Activated naive CD4-positive, alpha-beta T cell treated with Interleukin-2 at 50 U/mL for 16 hours (primary cell): ENCODE measurements at places on chromosomes 13 and 19.

GRCh38 chr19:47271949-47272348, 2.7 kb upstream of the INAFM1 start:
- no peak for DNase-seq

DNA sequence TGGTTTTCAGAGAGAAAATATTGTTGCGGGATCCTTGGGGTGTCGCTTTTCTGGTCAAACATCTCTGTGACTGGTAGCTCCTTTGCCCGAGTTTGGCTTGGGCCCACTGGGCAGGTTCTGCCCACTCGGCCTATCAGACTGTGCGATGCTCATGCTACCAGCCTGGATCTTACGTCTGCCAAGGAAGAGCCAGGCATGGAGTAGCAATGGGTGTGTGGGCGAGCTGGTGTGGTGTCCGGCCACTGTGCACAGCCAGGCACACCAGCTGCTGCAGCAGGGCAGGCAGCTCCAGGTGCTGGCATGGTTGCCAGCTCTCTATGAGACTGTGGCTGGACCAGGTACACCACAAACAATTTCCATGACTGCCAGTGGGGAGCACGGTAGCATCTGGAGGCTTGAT, 1351.8 kb upstream of the PCDH20 start:
- DNase-seq: no peak

DNA sequence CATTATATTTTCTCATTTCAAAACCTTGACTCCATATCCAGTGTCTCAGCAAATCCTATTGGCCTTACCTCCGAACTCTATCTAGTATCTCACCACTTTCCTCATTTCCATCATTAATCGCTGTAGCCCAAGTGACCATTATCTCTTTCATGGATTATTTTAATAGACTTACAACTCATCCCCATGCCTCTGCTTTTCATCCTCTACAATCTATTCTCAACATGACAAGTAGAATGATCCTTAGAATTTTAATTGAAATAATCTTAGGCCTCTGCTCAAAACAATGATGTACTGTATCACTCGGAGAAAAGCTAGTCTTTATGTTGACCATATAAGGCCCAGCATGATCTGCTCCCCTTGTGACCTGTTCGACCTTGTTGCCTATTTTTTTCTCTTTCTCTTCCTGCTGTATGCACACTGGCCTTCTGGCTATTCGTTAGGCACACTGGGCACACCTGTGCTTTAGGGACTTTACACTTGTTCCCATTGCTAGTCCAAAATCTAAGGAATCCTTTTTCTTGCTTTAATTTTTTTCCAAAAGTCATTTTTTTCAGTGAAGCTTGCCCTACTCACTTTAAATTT, 21.4 kb downstream of the DNAJC15 start:
- no peak for DNase-seq

DNA sequence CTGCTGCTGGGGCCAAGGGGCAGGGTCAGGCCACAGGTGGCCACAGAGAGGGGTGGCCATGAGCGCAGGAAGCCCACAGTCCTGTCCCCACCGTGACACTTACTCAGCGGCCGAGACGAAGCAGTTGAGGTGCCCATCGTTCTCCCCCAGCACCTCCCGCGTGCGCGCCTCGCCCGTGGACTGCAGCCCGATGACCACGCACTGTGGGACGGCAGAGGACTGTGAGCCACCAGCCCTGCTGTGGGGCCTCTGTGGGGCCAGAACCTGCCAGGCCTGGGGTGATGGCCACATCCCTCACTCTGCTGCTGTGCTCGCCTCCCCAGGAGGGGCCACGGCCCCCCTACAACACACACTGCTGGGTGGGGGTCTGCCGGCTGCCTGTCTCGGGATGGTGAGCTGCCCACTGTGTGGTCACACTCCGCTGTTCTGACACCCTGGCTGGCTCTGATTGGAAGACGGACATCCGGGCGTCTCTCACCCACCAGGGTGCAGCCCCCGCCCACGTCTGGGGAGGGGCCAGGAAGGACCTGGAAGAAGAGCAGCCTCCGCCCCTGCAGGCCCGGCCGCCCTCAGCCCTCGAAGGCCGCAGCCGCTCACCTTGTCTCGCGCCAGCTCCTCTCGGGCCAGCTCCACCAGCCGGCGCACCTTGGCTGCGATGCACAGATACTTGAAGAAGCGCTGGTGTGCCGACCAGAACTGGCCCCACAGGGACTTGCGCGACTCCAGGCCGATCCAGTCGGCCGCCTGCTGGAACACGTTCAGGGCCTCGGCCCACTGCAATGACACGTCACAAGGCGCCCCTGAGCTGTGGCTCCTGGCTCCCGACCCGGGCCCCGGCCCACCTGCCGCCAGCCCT, 13.2 kb downstream of the GPX4 start:
- DNase-seq: no peak

DNA sequence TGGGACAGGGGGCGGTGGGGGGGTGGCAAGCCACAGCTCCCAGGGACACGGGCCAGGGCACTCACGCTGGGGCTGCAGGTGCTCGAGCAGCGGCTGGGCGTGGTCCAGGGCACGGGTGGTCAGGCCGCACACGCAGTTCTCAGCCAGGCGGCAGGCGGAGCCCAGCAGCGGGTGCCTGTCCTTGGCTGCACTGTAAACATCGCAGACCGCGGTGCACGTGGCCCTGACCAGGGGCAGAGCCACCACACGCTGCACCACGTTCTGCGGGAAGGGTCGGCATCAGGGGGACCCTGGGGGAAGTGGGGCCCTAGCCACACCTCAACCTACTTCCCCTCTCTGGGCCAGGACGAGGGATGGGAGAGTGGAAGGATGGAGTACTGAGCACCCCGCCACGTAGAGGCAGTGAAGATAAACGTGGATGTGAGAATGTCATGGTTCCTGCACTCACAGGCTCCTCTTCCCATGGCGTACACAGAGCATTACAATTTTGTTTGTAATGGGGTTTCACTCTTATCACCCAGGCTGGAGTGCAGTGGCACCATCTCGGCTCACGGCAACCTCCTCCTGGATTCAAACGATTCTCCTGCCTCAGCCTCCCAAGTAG, 3.4 kb downstream of the PLIN5 start:
- DNase-seq: no peak

- no peak for DNase-seq
These were observed 344.1 kb downstream of the RFC3 start for GRCh38 chr13:34161931-34162543.

GRCh38 chr13:30744056-30744680, 8.8 kb downstream of the ALOX5AP start:
- DNase-seq: peak; percentile 86

- DNase-seq: no peak
These were observed 287.1 kb downstream of the ITGBL1 start for GRCh38 chr13:101739382-101740178.

DNA sequence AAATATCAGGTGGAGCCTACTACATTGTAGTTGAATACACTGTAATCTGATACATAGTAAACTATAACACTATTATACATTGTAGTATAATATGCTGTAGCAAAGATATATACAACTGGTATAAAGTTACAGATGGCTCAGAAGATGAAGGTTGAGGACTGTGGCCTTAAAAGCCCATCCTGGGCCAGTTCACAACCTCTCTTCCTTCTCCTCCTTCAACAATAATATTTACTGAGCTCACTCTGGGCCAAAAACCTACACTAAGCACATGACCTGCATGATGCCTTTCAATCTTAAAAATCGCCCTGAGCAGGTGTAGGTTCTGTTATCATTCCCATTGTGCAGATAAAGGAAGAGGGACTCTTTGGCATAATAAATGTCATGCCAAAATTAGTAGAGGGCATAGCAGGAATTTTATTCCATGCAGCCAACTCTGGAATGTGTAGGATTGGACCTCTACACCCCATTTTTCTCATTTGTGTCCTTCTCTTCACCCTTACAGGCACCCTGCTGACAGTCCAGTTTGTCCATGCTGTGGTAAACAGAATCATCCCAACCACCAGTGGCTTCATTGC, 14.6 kb upstream of the SIN3B start:
- no peak for DNase-seq

GRCh38 chr13:77893066-77893465, 25.6 kb downstream of the EDNRB start:
- DNase-seq: no peak

- peak; percentile 77 for DNase-seq
These were observed 4.0 kb downstream of the TPGS1 start for GRCh38 chr19:511101-511851.

DNA sequence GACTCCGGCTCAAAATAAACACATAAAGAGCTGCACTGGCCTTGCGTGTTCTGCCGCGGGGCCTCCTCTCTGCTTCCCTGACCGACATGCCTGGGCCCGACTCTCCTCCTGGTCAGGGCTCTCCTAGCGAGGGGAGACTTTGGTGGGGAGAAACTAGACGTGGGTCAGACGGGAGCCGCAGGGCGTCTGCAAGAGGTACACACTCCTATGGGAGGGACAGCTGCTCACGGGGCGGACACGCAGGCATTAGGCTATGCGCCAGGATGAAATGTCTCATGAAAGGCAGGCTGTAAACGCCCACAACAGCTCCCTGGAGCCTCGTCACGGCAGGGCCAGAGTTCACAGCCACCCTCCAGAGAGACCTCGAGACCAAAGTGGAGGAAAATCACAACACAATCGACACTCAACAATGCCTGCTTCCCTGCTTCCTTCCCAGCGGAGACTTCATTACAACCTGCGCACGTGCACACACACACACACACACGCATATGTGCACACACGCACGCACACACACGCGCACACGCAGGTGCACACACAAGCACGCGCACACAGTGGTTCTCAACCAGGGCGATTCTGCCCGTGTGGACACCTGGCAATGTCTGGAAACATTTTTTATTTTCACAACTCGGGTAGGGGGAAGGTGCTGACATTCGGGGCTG, 5.8 kb downstream of the SLC39A3 start:
- DNase-seq: no peak
